T1000 (cell line): ENCODE measurements at places on chromosomes 7 and 10.

DNA sequence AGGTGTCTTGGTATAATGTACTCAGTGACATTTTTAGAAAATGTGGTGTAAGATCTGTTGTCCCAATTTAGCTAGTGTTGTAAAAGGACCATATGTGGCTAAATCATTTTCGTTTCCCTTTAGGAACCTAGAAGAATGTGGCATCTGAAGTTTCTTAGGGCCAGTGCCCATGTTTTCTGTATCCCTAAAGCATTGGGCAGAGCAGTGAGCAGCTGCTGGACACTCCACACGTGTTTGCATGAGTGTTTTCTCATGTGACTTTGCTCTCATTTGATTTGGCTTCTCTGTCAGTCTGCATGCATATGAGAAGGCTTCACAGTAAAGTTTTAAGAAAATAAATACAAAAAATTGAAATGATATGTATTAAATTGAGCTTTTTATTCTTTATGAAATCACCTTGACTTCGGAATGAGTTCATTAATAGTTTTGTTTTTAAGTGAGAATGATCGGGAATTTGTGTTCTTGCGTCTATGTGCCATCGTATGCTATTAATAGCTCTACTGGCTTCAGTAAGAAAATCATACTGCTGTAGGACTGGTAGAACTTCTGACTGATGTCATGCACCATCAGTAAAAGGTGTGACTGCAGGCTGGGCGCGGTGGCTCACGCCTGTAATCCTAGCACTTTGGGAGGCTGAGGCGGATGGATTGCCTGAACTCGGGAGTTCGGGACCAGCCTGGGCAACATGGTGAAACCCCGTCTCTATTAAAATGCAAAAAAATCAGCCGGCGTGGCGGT, 61.3 kb downstream of the RBM33 start:
- no peak for DNase-seq

- DNase-seq, result no peak
These were observed 89.3 kb upstream of the PDGFA start for GRCh38 chr7:608954-609353.

GRCh38 chr7:17144322-17144721, 154.1 kb upstream of the AHR start:
- DNase-seq, result no peak

DNA sequence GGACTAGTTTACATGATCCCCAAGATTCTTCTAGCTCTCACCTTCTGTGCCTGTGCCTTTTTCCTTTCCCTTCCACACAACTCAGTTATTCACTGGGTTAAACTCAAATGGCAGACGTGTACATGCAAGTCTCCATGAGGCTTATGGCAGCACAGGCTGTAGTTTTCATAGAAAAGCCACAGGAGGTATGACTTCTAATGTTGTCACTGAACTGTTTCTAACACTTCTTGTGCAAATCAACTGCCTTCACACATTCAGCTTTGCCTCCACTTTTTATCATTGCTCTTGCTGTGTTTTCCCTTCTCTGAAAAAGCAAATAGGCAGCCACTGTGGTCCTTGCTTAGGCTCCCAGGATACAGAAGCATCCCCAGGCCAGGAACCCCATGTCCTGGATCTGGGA, 5.3 kb upstream of the GIMAP5 start:
- no peak for DNase-seq

DNA sequence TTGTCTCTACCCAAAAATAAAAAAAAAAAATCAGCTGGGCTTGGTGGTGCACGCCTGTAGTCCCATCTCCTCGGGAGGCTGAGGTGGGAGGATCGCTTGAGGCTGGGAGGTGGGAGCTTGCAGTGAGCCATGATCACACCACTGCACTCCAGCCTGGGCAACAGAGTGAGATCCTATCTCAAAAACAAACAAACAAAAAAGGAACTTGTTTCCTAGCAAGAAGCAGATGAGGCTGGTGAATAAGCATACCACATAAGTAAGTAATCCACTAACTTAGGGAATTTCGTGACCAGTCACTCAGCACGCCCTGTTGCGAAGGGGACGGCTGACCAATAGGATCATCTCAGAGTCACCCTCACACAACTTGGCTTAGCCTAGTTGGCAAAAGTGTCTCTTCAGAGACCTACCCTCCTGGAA, 64.6 kb downstream of the CUX1 start:
- DNase-seq, result peak; percentile 50

DNA sequence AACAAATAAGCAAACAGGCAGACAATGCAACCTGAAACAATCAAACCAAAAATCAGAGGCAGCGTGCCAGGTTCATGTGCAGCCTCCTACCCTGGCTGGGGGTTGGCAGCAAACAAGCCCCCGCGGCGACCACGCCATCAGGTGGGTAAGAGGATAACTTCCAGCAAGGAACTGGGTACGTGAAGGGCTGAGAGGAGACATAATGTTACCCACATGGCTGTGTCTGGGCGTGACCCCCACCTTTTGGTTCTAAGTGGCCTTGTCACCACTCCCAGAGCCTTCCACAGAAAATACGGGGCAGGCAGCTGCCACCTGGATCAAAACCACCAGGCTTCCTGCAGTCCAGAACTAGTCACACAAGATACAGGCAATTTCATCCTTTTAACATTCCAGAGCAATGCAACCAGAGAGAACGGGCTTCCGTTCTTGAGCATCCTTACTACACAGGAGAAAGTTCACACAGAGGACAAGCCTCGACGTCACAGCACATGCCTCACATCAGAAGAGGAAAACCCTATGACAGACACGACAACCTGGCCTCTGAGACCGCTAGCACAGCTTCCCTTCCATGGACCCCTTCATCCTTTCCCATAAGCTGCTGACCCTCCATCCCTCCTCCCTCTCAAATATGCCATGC, 171.0 kb downstream of the GRID1 start:
- no peak for DNase-seq

DNA sequence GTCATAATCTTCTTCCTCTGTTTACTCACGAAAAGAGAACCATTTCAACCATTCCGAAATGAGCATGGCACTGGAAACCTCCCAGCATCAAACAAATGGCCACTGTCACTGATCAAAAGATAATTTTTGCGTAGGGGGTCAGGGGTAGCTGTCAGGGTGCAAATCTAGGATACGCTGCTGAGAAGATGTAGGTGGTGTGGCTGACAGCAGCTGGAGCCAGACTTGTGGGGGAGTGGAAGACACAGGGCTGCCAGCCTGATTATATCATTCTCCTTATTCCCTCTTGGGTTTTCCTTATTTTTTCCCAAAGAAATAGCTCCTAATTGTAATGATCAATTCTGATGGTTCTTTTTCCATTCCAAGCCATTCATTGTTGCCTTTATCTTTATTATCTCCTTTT, 266.1 kb downstream of the SORCS1 start:
- no peak for DNase-seq

DNA sequence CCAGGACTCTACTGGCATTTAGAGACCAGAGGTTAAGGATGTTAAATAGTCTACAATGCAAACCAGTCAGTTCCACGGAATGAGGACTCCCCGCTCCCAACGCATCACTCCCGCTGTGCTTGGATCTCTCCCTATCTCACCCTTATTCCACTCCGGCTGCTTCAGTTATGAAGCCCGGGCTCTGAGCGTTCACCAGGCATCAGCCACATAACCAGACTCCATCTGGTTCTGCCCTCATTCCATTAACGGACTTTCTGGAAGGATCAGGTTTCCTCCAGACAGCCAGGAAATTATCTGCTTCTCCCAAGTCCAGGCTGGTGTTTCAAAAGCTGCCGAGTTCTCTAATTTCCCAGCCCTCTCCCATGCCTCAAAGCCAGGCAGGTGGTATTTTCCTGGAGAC, 499.3 kb downstream of the GLRX3 start:
- no peak for DNase-seq

- DNase-seq, result no peak
These were observed 84.0 kb downstream of the MAPK8 start for GRCh38 chr10:48390558-48390871.

DNA sequence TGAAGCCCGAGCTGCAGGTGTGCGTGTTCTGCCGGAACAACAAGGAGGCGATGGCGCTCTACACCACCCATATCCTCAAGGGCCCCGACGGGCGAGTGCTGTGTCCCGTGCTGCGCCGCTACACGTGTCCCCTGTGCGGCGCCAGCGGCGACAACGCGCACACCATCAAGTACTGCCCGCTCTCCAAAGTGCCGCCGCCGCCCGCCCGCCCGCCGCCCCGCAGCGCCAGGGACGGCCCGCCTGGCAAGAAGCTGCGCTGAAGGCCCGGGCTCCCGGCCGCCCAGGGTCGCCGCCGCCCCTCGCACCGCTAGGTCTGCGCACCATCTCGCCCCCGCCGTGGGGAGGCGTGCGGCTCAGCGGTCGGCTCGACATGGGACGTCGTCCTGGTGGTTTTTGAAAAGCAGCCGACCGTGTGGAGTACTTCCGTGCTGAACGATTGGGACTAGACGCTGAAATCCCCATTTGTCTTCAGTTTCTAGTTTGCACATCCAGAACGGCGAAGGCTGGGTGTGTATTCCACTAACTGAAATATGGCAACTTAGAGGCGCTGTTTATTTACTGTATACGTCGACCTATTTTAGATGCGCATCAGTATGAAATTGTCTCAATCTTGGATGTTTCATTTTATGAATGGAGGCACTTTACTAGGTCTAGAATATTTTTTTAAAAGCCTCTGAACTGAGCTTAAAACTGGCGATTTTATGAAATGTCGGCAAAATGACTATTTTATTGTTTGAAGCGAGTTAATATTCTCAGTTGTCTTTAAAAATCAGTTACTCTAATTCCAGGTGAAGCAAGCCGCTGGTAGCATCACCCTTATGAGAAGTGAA, 1.1 kb downstream of the NANOS1 start:
- DNase-seq, result no peak

GRCh38 chr10:125035136-125035535, 93.2 kb downstream of the ZRANB1 start:
- peak; percentile 59 for DNase-seq

GRCh38 chr7:135673360-135673706, 11.0 kb downstream of the STMP1 start:
- DNase-seq, result no peak

DNA sequence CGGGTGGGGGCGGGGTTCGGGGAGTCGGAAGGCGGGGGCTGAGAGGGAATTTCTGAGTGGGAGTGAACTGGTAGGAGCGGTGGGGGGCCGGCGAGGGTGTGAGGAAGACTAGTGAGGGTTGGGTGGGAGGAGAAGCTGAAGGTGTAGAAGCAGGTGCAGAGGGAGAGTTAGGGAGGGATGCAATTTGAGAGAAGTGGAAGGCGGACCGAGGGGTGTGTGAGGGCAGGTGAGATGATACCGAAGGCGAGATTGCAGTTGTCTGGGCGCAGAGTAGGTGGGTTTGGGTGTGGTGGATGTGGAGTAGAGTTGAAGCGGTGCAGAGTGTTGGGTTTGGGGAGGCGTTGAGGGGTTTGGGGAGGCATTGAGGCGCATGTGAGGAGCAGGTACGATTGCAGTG, 643 bp downstream of the KAT6B start:
- DNase-seq, result no peak

GRCh38 chr7:105911961-105912575, 35.7 kb upstream of the ATXN7L1 start:
- no peak for DNase-seq

DNA sequence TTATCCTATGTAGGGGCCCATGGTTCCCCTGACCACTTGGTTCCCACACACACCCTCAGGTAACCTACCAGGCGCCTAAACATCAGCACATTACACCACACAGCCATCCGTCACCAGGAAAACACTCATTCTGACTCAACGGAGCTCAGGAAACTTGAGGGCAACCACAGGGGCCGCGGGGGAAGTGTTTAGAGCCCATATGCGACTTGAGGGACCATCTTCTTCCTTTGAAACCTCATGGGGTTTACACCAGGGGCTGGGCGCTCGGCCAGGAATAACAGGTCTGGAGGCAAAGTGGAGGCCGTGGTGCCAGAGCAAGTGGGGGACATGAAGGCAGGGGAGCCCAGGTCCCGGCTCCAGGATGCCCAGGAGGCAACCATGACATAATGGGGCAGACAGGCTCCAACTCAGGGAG, 1.5 kb downstream of the STX1A start:
- DNase-seq, result peak; percentile 69

- no peak for DNase-seq
These were observed 427.8 kb upstream of the SEMA3D start for GRCh38 chr7:85614684-85615083.

DNA sequence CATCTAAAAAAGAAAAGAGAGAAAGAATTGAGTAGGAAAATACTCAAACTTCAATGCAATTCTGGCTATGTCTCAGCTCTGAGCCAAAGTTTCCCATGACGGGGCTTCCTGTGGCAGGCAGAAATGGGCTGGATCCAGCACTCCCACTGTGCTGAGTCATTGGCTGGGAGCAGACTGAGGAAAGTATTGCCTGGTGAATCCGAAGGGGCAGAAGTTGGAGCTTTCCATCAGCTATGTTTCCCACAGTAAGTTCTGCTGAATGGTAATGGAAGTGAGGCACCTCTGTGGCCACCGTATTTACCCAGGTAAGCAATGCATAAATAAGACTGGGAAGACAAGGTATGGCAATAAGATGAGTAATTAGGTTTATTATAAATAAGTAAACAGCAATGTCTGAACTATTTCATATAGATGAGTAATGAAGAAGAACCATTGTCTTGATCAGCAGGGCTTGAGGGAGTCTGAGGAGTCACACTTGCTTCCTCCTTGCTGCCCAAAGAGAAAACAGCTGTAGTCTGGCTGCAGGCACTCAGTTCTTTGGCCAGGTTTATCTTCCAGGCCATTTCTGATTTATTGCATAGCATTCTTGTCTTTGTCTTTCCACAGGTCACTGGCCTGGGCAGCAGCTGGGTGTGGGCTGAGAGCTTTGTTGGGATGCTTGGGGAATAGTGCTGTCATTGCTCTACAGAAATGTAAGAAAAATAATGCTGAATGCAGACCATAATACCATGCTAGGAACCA, 255.3 kb downstream of the DNAJB9 start:
- peak; percentile 21 for DNase-seq

DNA sequence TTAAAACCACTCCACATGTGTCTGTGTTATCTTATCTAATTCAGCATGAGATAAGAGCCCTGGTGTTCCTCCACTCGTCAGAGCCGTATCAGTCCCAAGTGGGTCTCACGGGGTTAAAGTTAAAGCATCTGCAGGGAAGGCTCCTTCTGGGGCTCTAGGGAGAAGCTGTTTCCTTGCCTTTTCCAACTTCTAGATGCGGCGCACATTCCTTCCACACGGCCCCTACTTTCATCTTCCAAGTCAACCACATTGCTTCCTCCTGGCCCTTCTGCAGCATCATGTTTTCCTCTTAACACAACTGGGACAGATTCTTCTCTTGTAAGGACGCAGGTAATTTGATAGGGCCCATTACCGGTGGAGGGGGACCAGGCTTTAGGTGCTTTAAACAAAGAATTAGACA, 620.1 kb upstream of the DPP6 start:
- no peak for DNase-seq

GRCh38 chr7:47893721-47894365, 54.4 kb downstream of the PKD1L1 start:
- no peak for DNase-seq

GRCh38 chr7:48636391-48637015, 287.8 kb upstream of the CDC14C start:
- DNase-seq, result peak; percentile 19
